ENCODE measurements at places on chromosomes 12 and 14.

DNA sequence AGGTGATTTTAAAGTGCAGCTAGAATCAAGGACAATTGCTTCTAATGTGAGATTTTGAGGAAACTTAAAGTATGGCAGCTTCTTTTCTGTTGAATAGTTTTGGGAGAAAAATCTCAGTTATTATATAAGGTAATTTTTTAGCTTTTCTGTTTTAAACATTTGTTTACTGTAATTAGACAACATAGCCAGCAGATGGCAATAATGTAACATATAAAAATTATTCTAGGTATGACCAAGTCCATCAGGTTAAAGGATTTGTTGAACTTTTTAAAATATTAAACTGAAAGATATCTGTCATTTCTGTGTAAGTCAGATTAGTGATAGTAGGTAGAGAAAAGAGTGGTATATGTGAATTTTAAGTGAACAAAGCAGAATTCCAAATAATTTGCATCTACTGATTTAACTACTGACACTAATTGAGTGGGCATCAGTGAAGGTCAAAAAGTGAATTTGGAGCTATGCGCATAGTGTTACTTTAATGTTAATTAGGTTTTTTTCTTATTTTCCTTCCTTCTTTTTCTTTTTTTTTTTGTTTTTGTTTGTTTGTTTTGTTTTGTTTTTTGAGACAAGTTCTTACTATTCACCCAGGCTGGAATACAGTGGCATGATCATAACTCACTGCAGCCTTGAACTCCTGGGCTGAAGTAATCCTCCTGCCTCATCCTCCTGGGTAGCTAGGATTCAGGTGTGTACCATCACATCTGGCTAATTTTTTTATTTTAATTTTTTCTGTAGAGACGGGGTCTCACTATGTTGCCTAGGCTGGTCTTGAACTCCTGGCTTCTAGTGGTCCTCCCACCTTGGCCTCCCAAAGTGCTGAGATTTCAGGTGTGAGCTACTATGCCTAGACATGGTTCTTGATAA lies 18.6 kb downstream of the PRORP start:
- DNase-seq = no peak

- DNase-seq = no peak
Measured at GRCh38 chr14:27553790-27554189, 956.0 kb upstream of the NOVA1 start.

- no peak for DNase-seq
Measured at GRCh38 chr12:78119351-78119918, 288.7 kb downstream of the NAV3 start.

DNA sequence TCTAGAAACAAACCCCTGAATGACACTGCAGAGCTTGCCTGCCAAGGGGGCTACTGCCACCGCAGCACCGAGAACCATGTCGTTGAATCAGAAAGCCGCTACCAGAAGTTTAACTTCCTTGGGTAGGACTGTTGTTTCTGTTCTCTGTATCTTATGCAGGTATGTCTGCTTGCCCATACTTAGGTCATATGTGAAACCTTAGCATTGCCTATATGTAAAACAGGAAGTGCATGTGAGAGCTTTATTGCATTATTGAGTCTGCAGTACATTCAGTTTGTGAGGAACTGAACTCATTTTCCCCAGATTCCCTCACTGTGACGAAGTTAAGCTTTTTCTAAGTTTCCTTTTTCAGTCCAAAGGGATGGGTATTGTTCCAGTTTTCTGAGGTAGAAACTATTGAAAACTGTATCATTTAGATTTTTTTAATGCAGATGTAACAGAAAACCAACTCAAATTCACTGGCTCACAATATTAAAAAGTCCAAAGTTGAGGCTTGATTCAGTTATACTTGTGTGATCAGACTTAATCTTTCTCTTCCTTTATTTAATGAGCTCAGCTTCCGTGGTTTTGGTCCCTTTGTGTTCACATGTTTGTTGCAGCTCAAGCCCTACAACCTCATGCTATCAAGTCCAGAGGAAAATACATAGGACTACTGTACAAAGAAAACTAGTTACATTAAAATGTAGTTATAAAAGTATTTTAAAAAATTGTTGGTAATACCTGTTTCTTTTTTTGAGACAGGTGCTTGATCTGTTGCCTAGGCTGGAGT lies 6.9 kb downstream of the FBXO34 start:
- DNase-seq = no peak

DNA sequence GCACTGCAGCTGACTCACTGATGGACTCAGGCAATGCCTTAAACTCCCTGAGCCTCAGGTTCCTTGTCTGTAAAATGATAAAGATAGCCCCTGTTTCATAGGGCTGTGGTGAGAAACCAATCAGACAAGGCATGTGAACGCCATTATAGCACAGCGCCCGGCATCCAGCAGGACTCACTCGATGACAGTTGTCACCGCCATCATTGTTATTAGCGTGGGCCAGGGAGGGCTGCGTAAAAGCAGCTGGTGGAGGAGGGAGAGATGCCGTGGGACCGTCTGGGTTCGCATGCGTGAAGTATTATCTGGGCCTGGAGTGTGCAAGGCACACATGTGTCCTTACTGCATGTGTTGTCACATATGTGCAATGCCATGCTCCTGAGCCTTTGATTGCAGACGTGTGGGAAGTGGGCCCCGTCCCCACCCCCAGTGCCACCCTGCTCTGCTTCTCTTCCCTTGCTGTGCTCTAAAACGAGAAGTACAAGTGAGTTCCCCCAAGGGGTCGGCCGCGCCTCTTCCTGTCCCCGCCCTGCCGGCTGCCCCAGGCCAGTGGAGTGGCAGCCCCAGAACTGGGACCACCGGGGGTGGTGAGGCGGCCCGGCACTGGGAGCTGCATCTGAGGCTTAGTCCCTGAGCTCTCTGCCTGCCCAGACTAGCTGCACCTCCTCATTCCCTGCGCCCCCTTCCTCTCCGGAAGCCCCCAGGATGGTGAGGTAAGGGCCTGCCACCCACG lies at the start of gene PTPN6:
PTPN6 (plus strand) TSS at position 546 of the 730 bp plus-strand sequence; CDS start at position 703, 157 bp downstream.
- no peak for DNase-seq

- no peak for DNase-seq
Measured at GRCh38 chr12:108190529-108190928, 61.4 kb downstream of the WSCD2 start.

- DNase-seq = no peak
Measured at GRCh38 chr12:99600388-99600787, 47.2 kb upstream of the GARIN6 start.

DNA sequence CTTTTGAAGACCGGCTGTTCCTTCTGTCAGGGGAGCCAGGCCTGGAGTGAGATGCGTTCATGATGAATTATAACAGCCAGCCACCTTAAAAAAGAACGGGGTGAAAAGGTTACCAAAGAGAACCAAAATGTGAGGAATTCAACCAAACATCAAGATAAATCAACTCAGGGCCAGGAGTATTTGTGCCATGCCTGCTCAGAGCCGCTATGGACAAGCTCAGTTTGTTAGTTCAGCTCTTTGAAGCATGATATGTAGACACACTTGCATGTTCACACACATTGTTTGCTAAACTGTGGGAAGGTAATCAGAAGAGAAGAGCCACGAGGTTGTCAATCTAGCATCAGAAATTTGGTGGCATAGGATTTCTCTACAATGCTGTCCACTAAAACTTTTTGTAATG lies 367.4 kb upstream of the TBX3 start:
- no peak for DNase-seq

DNA sequence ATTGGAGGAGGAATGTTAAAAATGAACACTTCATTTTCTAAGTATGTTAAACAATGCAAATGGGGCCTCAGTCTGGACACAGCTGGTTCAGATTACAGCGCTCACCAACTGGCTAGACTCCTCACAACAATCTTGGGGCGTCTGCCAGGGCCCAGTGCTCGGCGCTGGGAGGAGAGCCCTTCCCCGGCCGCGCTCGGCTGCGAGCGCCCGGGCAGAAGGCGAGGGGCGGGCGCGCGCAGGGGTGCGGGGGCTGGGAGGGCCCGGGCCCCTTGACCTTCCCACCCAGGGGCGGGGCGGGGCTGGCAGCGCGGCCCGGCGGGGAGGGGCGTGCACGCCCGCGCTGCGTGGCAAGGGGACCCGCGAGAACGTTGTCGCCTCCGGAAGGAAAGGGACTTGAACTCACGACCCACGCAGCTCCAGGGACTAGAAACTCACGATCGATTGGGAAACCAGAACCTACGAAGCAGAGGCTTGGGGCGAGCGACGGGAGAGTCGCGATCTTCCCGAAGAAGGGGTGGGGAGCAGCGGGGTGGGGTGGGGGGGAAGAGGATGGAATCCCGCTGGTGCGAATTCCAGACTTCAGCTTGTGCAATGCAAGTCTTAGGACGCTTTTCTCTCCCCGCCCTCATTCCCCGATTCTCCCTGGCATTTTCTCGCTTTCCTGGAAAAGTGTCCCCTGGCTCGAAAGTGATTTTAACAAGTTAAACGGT lies at the start of gene FBLN5:
FBLN5 (minus strand) TSS at position 220 of the 710 bp plus-strand sequence. CDS start 465 bp downstream, outside the sequence.
- DNase-seq = no peak

- no peak for DNase-seq
Measured at GRCh38 chr14:21791749-21792148, 118.1 kb upstream of the OR4E1 start.

DNA sequence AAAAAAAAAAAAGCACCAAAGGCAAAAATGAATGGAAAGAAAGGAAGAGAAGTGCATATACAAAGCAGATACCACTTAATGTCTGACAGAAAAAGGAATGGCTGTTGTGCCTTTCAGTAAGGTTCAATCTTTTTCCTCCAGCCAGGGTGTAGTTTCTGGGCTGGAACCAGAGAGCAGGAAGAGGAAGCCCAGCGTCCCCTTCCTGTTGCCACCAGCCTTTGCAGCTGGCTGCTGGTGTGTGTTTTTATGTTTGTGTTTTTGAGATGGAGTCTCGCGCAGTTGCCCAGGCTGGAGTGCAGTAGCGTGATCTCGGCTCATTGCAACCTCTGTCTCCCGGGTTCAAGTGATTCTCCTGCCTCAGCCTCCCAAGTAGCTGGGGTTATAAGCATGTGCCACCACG lies 64.6 kb upstream of the LTA4H start:
- DNase-seq = no peak

DNA sequence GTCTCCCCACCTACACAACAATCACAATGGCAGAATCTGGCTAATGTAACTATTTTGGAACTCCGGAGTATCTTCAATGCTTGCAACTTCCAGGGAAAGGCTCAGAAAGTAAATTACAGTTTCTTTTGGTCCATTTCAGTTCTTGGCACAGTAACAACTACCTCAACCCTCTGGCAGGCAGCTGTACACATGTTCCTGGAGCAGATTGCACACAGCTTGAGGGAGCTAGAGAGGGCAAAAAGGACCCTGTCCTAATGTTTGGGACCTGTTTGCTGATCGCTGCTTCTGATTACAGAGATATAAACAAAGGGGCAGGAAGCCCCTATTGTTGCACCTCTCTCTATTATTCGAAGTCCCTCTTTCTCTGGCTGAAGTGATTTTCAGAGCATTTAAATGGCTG lies 35.2 kb upstream of the SLC38A1 start:
- no peak for DNase-seq

GRCh38 chr12:113271853-113272561 lies 50.7 kb downstream of the TPCN1 start:
- DNase-seq = no peak

- no peak for DNase-seq
Measured at GRCh38 chr12:65067383-65067782, 53.7 kb downstream of the WIF1 start.

All from stimulated activated CD8-positive, alpha-beta memory T cell treated with anti-CD3 and anti-CD28 coated beads, Interleukin-12 subunit alpha, Interleukin-12 subunit beta, amount 100 ng/mL, for 1 hour (primary cell).